GM12865 (cell line): ENCODE measurements at places on chromosomes 1 and 21.

DNA sequence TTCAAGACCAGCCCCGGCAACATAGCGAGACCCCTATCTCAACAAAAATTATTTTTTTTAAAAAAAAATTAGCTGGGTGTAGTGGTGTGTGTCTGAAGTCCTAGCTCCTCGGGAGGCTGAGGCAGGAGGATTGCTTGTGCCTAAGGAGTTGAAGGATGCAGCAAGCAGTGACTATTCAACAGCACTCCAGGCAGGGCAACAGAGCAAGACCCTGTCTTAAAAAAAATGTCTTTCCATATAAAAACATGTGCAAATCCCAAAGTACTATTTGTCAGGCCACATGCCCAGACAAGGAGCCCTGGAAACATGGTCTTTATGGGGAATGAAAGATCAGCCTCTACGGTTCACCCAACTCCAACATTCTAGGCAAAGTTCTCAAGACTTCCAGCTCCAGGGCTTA is 13.3 kb downstream of the IFFO2 start:
- DNase-seq = no peak

- no peak for DNase-seq
These were observed 45.5 kb upstream of the LRIG2 start for GRCh38 chr1:113027449-113027848.

DNA sequence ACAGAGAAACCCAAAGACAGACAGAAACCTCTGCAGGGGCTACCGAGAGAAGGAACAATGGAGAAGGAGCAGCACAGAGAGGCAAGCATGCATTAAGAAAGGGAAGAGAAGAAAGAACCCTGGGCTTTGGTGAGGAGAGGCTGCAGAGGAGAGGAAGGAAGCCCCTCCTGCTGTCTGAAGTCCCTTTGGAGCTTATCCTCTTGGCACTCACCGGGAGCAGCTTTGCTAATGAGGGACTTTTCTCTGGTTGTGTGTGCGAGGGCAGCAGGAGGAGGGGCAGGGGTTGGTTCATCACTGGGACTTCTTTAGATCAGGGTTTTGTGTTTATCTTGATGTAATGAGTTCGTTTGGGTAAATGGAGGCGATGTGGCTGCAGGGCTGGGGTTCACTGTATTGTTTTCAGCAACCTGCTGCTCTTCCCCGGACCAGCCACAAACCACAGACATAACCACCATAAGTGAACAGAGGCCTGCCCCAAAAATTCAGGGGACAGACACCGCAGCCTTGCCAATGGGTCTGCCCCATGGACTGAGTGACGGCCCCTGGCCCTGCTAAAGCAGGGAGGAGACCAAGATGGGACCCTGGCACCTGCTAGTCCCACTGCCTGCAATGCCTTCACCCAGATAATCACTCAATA is 100.6 kb downstream of the KCND3 start:
- no peak for DNase-seq

- DNase-seq = no peak
These were observed at the start of gene NAV1 for GRCh38 chr1:201538612-201539551. NAV1 (plus strand) TSS chr1:201539127; CDS start chr1:201622885, 83,758 bp downstream.

DNA sequence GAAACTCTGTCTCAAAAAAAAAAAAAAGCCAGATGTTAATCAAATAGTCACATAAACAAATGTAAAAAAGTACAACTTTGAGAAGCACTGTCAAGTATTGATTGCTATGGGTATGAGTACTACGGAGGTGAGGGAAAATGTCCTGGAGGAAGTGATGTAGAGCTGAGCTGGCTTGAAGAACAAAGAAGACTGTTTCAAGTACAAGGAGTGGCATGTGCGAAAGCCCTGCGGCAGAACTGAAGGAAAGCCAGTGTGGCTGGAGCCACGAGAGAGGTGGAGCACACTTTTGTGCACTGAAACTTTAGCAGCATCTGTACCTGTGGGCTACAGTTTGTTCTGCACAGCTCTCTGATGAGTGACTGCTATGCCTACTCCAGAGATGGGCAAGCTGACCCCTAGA is 5.4 kb upstream of the RPS6KA1 start:
- DNase-seq = no peak

GRCh38 chr1:101314244-101314643 is 77.4 kb downstream of the S1PR1 start:
- DNase-seq = peak; percentile 50

DNA sequence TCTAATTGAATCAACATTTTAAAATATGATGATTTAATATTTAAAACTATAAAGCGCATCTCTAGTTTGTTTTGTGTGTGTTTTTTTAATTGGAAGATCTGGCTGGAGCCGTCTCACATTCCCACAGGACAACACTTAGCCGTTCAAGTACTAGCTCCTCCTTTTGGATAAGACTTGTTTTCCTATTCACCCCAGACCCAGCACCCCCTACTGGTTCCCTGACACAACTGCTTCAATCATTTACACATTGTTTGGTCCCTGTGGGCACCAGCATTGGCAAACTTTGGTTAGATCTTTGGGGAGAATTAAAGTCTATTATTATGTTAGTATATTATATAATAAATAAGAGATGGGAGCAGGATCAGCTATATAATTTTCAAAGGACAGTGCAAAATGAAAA is 34.5 kb downstream of the TYW3 start:
- peak; percentile 46 for DNase-seq

GRCh38 chr1:178388418-178389145 is 108.2 kb downstream of the CLEC20A start:
- DNase-seq = no peak

- DNase-seq = no peak
These were observed 8.6 kb upstream of the RASSF5 start for GRCh38 chr1:206498685-206499084.

DNA sequence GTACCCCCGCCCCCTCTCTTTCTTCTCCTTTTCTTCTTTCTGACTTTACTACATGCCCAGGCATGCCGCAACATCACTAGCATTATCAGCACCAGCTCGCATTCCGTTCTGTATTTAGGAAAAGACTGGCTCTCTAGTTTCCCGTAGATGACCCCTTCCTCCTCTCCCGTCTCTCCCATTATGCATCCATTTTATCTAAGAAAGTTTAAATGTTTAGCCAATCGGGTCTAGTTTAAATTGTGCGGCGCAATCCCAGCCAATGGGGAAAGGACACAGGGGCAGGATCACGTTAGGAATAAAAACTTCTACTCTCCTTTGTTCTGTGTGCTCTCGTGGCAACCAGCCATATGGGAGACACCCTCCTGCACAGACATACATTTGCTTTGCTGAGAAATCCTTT is 2.3 kb upstream of the KRTAP10-7 start:
- no peak for DNase-seq

DNA sequence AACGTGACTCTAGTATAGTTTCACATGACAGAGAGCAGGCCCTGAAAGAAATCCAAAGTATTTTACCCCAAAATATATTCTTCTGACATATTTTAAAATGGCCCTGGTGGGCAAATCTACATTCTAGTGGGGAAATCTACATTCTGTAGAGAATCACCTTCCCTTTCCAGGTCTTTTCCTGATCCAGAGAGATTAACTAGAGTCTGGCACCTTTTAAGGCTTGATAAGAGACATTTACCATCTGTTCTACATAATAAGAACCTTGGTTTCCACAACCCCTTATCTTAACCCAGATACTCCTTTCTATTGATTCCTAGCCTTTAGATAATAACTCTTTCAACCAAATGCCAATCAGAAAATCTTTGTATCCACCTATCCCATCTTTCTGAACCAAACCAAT is 17.0 kb upstream of the L1TD1 start:
- no peak for DNase-seq

DNA sequence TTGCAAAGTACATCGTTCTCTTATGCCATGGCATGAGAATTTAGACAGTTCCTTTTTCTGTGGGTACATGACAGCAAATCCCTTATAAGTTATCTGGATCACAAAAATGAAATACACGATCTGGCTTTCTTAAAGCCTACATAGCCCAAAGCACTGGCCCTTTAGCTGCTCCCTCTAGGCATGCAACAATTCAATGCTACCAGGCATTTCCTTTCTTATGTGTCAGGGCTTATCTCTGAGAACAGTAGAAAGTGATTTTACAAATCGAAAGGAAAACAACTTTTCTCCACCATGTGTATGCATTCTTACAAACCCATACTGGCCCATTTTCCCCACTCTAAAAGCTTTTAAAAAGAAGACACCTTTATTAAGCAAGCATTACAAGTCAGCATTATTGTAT is 139.7 kb downstream of the GRIK1 start:
- no peak for DNase-seq

GRCh38 chr1:106173101-106173500 is 883.4 kb upstream of the PRMT6 start:
- no peak for DNase-seq

- no peak for DNase-seq
These were observed 216.8 kb downstream of the TOMM20 start for GRCh38 chr1:234911787-234912186.

- no peak for DNase-seq
These were observed 57.6 kb downstream of the TRIM33 start for GRCh38 chr1:114453361-114453784.

- peak; percentile 80 for DNase-seq
These were observed 19.2 kb upstream of the PTTG1IP start for GRCh38 chr21:44892536-44893277.

DNA sequence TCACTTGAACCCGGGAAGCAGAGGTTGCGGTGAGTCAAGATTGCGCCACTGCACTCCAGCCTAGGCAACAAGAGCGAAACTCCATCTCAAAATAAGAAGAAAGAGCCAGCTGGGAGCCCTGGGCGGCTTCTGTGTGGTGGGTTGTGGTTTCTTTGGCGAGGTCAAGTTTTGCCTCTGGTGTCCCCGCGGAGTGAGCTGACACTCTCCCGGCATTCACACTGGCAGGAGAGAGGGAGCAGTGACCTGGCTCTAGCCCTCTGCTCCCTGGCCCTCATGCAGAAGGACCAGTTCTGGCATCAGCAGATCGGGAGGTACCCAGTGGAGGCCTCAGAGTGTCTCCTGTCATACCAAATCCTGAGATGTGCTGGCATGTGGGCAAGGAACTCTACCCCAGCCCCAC is 81.0 kb upstream of the VAMP3 start:
- no peak for DNase-seq

GRCh38 chr1:30058970-30059369 is 664.4 kb downstream of the MATN1 start:
- no peak for DNase-seq

GRCh38 chr1:109084563-109085517 is 5.7 kb upstream of the TMEM167B start:
- no peak for DNase-seq

DNA sequence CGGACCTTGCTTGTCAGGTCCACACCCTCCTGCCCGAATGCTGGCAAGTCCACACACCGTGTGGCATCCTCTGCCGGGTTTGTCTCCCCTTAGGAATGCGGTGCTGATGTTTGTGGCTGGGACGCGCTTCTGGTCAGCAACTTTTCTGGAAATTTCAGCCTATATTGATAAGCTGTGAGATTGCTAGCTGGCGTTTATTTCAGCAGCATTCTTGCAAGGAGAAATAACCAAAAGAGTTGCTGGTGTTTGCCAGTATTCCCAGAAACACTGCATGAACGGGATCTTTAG is 601 bp downstream of the CEPT1 start:
- DNase-seq = peak; percentile 46

- no peak for DNase-seq
These were observed 195.3 kb upstream of the USP25 start for GRCh38 chr21:15534450-15534886.

DNA sequence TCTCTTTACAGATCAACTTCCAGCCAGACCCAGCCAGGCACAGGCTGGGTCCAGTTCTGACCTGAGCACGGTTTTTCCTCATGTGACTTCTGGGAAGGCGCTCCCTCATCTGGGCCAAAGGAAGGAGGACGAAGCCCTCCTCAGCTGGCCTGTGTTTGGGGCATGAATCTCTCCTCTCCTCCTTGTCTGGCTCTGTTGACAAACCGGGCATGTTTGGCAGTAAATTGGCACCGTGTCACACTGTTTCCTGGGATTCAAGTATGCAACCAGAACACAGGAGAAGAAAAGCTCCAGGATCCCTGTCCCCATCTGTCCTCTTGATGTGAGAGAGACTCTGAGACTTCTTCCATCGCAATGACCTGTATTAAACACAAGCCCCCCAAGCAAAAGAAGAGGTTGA is 18.3 kb downstream of the NECAP2 start:
- DNase-seq = no peak

- peak; percentile 22 for DNase-seq
These were observed 111.9 kb upstream of the C21orf91 start for GRCh38 chr21:17931080-17931479.

DNA sequence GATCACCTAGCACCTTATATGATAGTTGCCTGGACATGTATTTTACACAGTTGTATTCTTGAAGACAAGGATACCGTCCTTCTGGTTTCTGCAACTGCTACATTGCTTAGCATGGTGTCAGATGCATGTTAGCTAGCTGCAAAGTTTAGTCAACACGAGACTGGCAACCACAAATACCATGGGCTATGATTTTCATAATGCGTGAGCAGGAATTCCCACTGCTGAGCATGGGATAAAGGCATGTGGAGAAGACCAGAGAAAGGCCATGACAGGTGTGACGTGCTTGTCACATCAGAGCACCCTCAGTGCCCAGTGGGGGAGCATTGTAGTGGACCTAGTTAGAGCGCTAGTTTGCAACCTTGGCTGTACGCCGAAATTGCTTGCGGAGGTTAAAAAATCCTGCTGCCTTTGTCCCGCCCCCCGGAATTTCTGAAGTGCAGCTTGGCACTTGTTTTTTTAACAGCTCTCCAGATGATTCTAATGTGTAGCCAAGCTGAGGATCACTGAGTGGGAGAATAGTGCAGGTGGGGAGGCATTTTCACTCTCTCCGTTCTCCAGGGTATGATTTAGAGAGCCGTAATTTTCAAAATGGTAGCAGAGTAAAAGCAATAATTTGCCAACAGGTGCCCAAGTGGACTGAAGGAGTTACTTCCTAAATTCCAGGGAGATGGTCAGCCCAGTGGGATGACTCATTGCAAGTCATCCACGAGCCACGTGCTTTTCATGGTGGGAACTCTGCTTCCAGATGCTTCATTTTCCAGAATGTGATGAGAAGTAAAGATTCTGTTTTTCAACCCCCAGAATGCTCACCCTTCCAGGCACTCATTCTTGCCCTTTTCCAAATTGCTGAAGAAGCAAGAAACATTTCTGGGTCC is 81.0 kb downstream of the CNIH3 start:
- DNase-seq = peak; percentile 7

DNA sequence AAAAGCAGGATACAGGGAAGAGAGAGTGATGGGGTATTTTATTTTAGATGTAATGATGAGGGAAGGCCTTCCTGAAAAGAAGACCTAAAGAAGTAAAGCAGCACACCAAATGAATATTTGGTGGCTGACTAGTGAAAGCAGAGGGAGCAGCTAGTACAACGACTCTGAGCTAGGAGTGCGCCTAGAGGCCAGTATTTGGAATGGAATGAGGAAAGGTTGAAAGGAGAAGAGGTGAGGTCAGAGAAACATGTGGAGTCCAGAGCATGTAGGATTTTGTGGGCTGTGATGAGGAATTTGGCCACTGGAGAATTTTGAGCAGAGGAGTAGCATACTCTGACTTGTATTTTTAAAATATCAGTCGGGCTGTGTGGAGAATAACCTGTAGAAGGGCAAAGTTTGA is 11.8 kb upstream of the RPL5 start:
- DNase-seq = no peak

- DNase-seq = no peak
These were observed 35.7 kb upstream of the FAM163A start for GRCh38 chr1:179707406-179707805.
